ENCODE measurements at places on chromosomes 6 and 20.
A peak's percentile ranks its signal among the peaks of the same experiment; 100 is the strongest.

GRCh38 chr6:110353457-110354001, 4.6 kb downstream of the METTL24 start:
- DNase-seq = no peak

DNA sequence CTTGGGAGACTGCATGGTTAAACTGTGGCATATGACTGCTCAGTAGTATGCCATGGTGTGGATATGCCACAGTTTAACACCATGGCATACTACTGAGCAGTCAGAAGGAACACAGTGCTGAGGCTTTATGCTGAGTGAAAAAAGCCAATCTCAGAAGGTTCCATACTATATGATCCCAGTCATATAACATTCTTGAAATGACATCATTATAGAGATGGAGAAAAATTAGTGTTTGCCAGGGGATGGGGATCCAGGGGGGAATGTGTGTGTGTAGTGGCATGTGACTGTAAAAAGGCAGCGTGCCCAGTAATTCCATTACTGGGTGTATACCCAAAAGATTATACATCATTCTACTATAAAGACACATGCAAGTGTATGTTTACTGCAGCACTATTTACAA, 85.8 kb downstream of the FOXF2 start:
- DNase-seq = peak; percentile 43

DNA sequence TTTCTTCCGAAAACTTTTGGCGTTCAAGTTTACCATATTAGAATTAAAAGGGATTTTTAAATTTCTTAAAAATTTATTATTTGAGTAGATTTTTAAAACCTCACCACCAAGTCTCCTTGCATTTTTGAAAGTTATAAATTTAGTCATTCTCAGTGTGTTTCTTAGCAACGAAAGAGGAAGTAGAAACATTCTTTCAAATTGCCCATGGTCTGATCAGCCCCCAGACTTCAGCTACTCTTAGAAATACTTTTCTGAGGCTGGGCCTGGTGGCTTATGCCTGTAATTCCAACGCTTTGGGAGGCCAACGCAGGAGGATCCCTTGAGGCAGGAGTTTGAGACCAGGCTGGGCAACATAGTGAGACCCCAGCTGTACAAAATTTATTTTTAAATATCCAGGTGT, 15.1 kb upstream of the RTF2 start:
- no peak for DNase-seq

DNA sequence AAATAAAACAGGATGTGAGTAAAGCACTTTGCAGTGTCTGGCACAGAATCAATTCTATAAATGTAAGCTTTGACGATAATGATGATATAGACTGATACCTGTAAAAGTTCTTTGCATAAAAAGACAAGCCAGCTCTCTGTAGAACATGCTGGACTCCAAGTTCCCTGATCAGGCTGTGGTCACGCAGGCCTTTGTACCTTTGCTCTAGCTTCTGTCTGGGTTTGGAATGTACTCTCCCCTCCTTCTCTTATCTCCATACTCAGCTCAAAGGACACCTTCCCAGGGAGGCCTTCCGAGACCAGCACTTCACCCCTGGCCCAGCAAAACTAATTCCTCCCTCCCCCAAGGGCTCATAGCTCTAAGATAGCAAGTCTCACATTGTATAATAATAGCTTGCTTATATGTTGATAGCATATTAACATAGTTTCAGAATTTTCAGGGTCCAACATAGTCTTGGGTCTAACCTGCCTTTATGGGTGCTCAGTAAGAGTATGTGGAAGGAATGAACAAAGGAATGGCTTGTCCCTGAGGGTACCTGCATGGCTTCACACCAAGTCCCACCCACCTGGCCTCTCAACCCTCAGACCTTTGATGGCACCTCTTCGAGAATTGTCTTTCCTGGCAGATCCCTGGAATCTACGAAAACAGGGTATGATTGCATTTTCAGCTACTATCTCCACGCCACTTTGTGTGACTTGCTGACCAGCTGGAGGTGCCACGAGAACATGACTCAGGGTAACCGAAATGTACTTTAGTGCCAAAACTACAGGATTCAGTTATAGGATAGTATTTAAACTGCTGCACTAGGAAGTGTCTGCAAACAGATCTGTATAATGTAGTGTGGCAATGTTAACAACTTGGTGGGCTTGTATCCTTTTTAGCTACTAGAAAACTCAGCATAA, 41.7 kb upstream of the PIM1 start:
- DNase-seq = peak; percentile 84

DNA sequence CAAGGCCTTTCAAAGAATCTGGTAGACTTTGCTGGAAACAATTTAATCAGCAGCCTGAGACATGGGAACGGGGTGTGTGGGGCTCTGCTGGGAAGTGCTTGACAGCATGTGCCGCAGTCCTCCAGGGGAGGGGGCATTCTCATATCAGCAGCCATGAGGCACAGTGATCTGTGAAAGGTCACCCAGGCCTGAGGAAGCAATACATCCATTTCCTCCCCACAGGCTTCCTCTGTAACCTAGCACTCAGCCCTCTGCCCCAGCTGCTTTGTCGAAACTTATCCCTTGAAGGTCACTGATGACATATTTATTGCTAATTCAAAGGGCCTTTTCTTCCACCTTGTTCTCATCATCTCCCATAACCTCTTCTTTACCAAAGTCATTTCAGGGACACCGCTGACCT, 103.3 kb downstream of the TNFAIP3 start:
- DNase-seq = no peak

- no peak for DNase-seq
Measured at GRCh38 chr6:35065441-35065800, 75.7 kb downstream of the TCP11 start.

- no peak for DNase-seq
Measured at GRCh38 chr6:130525408-130525807, 159.6 kb downstream of the TMEM200A start.
